ENCODE measurements at places on chromosomes 7 and 10. TPM values are rescaled to one million over a fixed set of nuclear protein-coding genes. Genes with fewer than 3 reads are reported as not detected.

The FAM25A gene
- total RNA-seq = not detected

The TUBB8 gene
- total RNA-seq = not detected

The PAPOLB gene
- 0.28 TPM for total RNA-seq

The SPDYE8 gene
- not detected for total RNA-seq

The DLD gene
- 153 TPM for total RNA-seq
